ENCODE measurements at places on chromosomes 1 and 21.

DNA sequence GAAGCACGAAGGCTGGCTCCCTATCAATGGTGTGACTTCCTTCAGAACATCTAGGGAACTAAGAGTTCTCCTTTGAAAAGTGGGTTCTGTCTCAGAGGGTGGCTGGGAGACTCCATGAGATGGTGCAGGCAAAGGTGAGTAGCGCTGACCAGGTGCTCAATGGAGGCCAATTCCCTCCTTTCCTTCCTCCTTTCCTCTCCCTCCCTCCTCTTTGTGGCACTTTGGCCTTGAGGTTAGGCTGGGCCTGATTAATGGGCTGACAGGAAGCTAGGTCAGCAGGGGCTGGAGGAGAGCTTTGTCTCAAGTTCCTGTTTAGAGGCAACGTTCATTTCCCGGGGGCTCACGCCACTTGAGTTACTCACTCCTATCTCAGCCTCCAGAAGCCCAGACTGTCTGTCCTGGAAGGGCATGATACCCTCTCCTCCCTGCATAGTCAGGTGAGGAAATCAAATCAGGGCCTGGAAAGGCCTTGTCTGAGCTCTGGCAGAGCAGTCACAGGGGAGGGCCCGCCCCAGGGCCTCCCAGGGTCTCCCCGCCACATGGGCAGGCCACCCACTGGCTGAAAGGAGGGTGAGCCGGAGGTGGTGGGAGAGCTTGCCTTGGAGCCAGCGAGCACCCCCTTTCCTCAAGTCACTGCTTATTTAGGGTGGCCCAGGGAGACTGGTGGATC lies 58.4 kb upstream of the SSBP3 start:
- H3K27ac ChIP-seq = peak overlapping the region; percentile 26
- DNase-seq = no peak
- H3K4me3 ChIP-seq = no peak overlapping the region
- H3K4me1 ChIP-seq = peaks cover 12% of the 10 kb centered on the region

DNA sequence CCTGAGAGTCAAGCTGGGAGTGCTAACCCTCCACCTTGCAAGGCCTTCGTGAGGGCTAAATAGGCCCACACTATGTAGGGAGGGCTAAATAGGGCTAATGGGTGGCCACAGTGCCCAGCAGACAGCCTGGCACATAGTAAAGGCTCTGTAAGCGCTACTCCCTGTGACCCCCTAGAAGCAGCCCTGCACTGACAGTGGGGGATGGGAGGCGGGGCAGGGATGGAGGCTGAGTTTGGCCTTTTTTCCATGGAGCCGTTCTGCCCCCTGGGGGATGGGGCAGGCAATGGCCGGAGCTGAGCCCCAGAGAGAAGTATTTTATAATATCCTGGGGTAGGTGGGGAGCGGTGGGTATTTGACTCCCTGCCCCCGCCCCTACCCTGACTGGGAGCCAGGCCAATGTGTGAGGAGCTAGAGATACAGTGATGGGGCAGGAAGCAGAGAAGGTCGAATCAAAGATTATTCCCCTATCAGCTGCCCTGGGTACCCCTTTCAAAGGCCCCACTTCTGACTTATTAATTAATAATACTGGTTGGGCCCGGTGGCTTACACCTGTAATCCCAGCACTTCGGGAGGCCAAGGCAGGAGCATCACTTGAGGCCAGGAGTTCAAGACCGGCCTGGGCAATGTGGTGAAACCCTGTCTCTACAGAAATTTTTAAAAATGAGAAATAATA lies 42.3 kb downstream of the LACTBL1 start:
- H3K36me3 ChIP-seq = no peaks in the 10 kb centered on the region
- H3K27me3 ChIP-seq = peaks cover 43% of the 10 kb centered on the region
- H3K4me1 ChIP-seq = peaks cover 6% of the 10 kb centered on the region
- H3K4me3 ChIP-seq = no peak overlapping the region
- DNase-seq = peak; percentile 12
- no peak overlapping the region for H3K27ac ChIP-seq

DNA sequence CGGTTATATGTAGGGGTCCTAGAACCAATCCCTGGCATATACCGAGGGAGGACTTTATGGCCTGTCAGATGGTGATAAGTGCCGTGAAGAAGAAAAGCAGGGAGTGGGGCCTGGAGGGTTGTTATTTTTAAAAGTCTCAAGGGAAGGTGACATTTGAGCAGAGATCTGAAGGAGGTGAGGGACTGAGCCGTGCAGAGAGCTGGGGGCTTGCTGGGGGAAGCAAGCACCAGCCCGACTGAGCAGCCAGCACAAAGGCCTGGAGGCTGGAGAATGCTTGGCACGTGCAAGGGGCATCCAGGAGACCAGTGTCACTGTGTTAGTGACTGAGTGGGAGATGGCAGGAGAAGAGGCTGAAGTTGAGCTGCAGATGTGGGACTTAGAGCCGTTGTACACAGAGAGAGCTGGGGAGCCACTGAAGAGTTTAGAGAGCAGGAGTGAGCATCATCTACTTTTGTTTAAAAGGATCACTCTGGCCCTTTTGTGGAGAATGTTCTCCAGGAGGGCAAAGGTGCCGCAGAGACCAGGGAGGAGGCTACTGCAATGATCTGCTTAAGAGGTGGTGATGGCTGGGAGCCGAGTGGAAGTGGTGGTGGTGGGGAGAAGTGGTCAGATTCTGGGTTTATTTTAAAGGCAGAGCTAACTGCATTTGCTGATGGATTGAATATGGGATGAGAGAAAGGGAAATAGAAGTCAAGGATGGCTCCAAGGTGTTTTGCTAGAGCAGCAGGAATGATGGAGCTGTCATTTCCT lies 31.2 kb downstream of the PTPRU start:
- no peak for DNase-seq
- H3K4me1 ChIP-seq = peaks cover 31% of the 10 kb centered on the region
- no peaks in the 10 kb centered on the region for H3K27me3 ChIP-seq

DNA sequence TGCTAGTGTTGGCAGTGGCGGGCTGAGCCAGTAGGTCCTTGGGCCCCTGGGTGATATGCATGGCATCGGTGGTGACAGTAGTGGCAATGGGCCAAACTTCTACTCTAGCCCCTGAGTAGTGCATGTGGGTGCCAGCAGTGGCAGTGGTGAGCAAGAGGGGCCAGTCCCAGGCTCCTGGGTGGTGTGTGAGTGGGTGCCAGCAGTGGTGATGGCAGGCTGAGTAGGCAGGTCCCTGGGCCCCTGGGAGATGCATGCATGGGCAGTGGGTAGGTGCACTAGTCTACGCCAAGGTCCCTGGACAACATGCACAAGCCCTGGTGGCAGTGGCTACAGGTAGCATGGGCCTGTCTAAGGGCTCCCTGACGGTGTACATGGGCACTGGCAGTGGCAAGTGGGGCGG lies 24.6 kb upstream of the TTC22 start:
- H3K4me1 ChIP-seq = no peaks in the 10 kb centered on the region
- no peak overlapping the region for H3K27ac ChIP-seq
- H3K27me3 ChIP-seq = peaks cover 25% of the 10 kb centered on the region
- no peak for DNase-seq
- H3K4me3 ChIP-seq = no peak overlapping the region
- H3K36me3 ChIP-seq = peaks cover 8% of the 10 kb centered on the region

GRCh38 chr1:198105185-198105584 lies 51.6 kb upstream of the NEK7 start:
- peaks cover 78% of the 10 kb centered on the region for H3K4me1 ChIP-seq
- H3K27ac ChIP-seq = no peak overlapping the region
- peaks cover 2% of the 10 kb centered on the region for H3K27me3 ChIP-seq

DNA sequence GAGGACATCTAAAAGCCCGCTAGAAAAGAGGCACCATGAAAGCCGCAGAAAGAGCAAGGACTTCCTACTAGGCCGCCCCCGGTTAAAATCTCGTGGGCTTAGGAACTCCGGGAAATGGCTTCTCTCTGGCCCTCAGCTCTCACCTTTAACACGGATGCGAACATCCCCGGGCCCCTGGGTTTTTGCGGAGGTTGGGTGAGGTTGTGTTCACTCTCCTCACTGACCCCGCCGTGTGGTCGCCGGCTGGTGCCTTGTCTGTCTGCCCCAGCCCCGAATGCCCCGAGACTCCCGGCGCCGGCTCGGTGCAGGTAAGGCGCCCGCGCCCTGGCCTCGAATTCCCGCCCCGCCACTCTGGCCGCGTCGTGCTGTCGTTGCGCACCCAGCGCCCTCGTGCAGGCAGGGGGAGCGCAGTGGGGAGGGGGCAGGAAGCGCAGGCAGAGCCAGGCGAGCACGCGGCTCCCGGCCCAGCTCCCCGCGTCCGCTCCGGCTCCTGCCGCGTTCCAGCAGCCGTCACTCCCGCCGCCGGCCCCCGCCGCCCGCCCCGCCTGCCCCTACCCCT lies at the start of gene SHISAL2A:
Gene SHISAL2A, plus strand, starts transcription at position 437 of the 559 bp plus-strand sequence. CDS start 326 bp downstream, outside the sequence.
- no peak within 1 kb of the TSS for H3K27ac ChIP-seq
- H3K27me3 ChIP-seq = peaks cover 39% of the 10 kb centered on the region
- H3K36me3 ChIP-seq = no peaks in the 10 kb centered on the region
- H3K4me1 ChIP-seq = peaks cover 19% of the 10 kb centered on the region

GRCh38 chr1:222844411-222844779 lies 29.6 kb downstream of the DISP1 start:
- peak overlapping the region; percentile 77 for H3K4me3 ChIP-seq
- H3K27ac ChIP-seq = peak overlapping the region; percentile 72
- H3K36me3 ChIP-seq = no peaks in the 10 kb centered on the region
- no peaks in the 10 kb centered on the region for H3K27me3 ChIP-seq
- peaks cover 29% of the 10 kb centered on the region for H3K4me1 ChIP-seq

GRCh38 chr1:41882486-41882885 lies 36.2 kb downstream of the HIVEP3 start:
- H3K36me3 ChIP-seq = peaks cover 4% of the 10 kb centered on the region
- H3K4me1 ChIP-seq = peaks cover 14% of the 10 kb centered on the region
- H3K27me3 ChIP-seq = no peaks in the 10 kb centered on the region
- H3K27ac ChIP-seq = no peak overlapping the region
- H3K4me3 ChIP-seq = no peak overlapping the region
- no peak for DNase-seq

GRCh38 chr1:20311289-20311688 lies 20.6 kb downstream of the VWA5B1 start:
- no peak overlapping the region for H3K27ac ChIP-seq
- no peak for DNase-seq
- H3K4me1 ChIP-seq = no peaks in the 10 kb centered on the region
- H3K36me3 ChIP-seq = no peaks in the 10 kb centered on the region
- no peak overlapping the region for H3K4me3 ChIP-seq

DNA sequence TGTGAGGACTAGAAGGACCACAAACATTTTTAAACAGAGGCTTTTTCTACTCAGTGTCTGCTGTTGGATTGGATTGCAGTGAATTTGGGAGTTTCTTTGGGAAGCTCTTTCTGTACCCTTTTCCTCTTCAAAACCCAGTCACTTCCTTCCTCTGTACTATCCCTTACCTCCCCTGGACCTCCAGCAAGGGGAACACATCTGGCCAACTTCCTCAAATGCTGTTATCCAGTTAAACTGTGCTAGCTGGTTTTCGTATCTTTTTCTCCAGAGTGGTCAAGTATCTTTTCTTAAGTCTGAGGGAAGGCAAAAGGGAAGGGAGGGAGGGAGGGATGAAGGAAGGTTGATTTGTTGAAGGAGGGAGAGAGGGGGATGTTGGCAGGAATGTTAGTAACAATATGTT lies 99.2 kb upstream of the TNR start:
- H3K4me3 ChIP-seq = no peak overlapping the region
- no peak for DNase-seq
- no peaks in the 10 kb centered on the region for H3K4me1 ChIP-seq
- peaks cover 5% of the 10 kb centered on the region for H3K27me3 ChIP-seq

DNA sequence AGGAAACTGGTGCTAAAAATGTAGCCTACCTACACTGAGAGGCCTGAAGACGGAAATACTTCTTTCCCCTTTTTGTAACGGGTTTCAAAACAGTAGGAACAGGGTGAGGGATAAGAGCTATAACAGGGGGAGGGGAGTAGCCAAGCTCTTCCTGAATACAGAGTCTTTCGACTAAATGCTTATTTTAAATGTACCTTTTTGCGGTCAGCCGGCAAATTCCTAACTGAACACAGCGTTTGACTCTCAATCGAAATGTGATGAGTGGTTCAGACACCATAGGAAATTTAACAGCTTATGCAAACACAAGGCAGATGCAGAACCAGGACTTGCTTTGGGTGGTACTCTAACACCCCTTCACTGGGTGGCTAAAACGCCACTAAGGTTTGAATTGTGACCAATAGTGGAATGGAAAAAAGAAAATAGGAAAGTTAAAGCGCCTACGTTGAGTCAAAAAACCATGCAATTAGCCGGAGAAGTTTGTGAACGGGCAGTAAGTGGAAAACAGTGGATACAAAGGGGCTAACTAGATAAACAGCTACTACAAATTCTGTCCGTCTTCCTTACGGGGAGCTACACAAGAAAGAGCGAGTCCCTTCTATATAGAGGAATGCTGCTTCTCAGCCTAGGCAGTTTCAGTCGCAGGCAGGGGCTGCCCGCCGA lies 1.7 kb downstream of the EGLN1 start:
- no peak for DNase-seq
- H3K4me1 ChIP-seq = peaks cover 49% of the 10 kb centered on the region
- H3K27me3 ChIP-seq = no peaks in the 10 kb centered on the region
- peak overlapping the region; percentile 64 for H3K27ac ChIP-seq
- H3K36me3 ChIP-seq = no peaks in the 10 kb centered on the region
- peak overlapping the region; percentile 93 for H3K4me3 ChIP-seq

GRCh38 chr1:93679546-93679945 lies 2.1 kb downstream of the BCAR3 start:
- H3K27ac ChIP-seq = peak overlapping the region; percentile 94
- DNase-seq = no peak
- 0 out of 2 replicates have a peak, but pooled peaks cover 2% of the 10 kb centered on the region for H3K27me3 ChIP-seq
- peak overlapping the region; percentile 97 for H3K4me3 ChIP-seq

DNA sequence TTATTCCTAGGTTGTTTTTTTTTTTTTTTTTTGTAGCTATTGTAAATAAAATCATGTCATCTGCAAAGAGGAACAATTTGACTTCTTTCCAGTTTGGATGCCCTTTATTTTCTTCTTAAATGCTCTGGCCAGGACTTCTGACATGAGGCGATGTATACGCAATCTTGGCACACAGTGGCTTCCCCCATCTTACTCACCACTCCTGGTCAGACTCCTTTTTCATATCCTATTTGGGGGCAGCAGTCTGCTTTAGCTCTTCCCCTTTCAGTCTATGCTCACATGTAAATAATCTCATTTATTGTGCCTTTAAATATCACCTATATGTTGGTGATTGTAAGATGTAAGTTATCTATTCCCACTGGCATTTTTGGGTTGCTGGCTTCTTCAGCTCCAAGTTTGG lies 56.1 kb downstream of the SLAMF6 start:
- H3K4me3 ChIP-seq = no peak overlapping the region
- peaks cover 4% of the 10 kb centered on the region for H3K27me3 ChIP-seq
- no peaks in the 10 kb centered on the region for H3K36me3 ChIP-seq
- H3K27ac ChIP-seq = no peak overlapping the region

GRCh38 chr1:31959521-31960340 lies 21.6 kb upstream of the PTP4A2 start:
- peaks cover 51% of the 10 kb centered on the region for H3K4me1 ChIP-seq
- no peak overlapping the region for H3K27ac ChIP-seq
- H3K27me3 ChIP-seq = no peaks in the 10 kb centered on the region
- H3K36me3 ChIP-seq = no peaks in the 10 kb centered on the region

GRCh38 chr1:70465911-70466310 lies 54.8 kb downstream of the CTH start:
- H3K36me3 ChIP-seq = peaks cover 5% of the 10 kb centered on the region
- H3K4me1 ChIP-seq = peaks cover 5% of the 10 kb centered on the region
- DNase-seq = no peak
- no peak overlapping the region for H3K4me3 ChIP-seq
- peaks cover 5% of the 10 kb centered on the region for H3K27me3 ChIP-seq

Data from HFFc6 (cell line).